ENCODE measurements at places on chromosomes 16 and 17. TPM values are rescaled to one million over a fixed set of nuclear protein-coding genes. Genes with fewer than 3 reads are reported as not detected.

DNA sequence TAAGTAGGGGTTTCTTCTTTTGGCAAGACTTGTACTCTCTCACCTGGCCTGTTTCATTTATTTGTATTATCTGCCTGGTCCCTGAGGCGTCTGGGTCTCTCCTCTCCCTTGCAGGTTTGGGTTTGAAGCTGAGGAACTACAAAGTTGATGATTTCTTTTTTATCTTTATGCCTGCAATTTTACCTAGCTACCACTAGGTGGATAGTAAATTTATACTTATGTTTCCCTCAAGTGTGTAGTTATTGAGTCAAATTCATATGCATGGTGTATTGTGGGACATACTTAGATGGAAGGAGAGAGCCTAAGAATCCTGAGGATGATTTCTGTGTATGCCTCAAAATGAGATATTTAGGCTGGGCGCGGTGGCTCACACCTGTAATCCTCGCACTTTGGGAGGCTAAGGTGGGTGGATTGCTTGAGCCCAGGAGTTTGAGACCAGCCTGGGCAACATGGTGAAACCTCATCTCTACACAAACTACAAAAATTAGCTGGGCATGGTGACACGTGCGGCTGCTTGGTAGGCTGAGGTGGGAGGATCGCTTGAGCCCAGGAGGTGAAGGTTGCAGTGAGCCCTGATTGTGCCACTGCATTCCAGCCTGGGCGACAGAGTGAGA, 13.6 kb downstream of the TMEM98 start:
- no peak for DNase-seq

DNA sequence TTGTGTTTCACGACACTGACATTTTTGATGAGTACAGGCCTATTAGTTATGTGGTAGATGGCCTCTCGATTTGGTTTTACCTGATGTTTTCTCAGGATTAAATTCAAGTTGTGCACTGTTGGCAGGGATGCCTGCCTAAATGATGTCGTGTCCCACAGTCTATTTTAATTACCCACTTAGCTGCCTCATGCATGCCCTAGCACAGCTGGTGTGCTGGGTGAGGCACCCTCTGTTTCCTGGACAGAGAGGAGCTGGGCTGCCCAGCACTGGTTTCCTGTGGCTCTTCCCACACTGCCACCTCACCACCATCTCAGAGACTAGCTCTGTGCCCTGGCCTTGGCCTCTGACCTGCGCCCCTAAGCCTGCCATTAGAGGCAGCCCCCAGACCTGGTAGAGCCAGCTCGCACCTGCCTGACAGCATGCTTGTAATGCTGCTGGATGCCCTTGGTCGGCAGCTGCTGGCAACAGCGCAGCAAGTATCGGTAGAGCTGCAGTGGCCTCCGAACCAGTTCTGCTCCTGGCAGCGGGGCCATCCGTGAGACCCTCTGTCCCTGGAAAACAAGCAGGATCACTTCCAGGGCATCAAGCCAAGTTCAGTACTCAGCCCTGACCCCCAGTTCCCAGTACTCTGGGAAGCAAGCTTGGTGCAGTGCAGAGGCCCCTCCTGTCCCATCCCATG, 10.9 kb downstream of the LYRM9 start:
- DNase-seq = no peak

GRCh38 chr16:20901068-20901435, 481 bp downstream of the LYRM1 start:
- no peak for DNase-seq

DNA sequence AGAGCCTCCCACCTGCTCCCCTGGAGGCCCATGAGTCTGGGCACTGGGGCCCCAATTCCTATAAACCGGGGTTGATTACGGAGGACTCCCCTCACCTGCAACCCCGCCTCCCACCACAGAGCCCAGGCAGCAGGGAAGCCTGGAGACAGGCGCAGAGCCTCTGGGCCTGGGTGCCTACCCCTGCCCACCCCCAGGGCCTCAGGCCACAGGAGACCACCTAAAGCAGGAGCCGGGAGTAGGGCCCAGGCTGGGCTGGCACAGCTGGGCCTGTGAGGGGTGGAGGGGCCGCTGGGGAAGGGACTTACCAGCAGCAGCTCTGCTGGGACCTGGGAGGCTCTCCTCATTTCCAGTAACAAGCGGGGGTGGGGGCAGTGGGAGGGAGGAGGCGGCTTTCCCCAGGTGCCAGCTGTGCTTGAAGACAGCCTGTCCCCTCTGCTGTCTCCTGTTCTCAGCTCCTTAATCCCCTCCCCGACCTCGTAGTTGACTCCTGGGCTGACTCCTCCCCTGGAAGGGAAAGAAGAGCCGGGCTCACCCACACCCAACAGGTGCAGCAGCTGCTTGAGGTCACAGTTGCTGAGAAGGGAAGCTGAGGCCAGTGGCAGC, 46.8 kb downstream of the TMEM235 start:
- no peak for DNase-seq

GRCh38 chr16:19008245-19009169, 24.8 kb downstream of the TMC7 start:
- no peak for DNase-seq

DNA sequence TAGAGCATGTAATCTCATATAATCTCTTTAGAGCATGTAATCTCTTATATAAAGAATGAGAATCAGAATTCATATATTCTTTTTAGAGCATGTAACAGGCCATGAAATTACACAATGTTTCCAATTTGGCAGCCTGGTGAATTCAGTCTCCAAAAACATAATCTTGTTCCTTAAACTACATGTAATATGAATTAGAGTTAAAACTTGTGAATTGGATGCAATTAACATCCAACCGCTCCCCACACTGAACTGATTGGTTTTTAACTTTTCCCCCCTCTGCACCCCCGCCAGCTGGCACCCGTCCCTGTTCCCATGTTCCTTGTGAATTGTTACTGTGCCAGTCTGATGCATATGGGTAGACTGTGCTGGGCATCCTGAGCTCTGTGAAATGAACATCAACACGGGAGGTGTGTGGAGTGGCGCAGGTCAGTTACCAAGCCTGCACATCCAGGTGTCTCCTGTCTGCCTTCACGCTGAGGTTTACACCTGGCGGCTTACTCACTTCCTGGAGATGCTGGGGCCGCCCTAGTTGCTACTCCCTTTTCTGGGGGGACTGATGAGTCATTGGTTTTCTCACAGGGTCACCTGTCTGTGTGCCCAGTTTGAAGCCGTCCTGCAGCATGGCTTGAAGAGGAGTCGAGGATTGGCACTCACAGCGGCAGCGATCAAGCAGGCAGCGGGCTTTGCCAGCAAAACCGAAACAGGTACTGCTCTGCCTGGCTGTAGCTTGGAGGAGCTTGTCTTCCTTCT, 50.4 kb downstream of the SNX29 start:
- DNase-seq = no peak

Gene HNF1B
- not detected for total RNA-seq

Gene TM4SF5
- not detected for total RNA-seq

Gene MXRA7
- total RNA-seq = 18.4 TPM

Gene RPH3AL
- total RNA-seq = 2.0 TPM

Gene NOD2
- 6.6 TPM for total RNA-seq

Gene PPL
- not detected for total RNA-seq

All from activated CD4-positive, alpha-beta T cell treated with anti-CD3 and anti-CD28 coated beads for 36 hours (primary cell).